HT1080 (cell line): ENCODE measurements at places on chromosomes 1 and 21.

DNA sequence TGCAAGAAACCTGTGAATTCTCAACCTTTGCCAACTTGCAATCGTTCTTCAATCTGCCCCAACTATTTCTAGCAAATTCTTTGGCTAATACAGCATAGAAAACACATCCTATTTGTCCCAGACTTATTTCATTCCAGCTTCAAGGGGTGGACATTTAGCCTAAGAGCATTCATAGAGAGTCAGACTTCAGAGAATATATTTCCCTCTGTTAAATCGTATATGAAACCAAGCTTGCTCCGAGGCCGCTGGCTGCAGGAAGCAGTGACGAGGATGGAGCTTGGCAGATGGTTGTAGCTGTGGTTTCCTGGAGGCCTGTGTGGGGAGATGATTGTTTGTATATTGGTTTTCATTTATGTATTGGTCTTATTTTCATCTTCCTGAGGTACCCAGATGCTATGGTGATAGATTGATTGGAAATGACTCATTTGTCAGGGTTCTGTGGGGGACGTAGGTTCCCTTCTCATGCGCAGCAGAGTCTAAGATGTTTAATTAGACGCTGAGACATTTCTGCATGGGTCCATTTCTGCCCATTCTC, 26.1 kb downstream of the MAN1C1 start:
- peak; percentile 52 for DNase-seq

DNA sequence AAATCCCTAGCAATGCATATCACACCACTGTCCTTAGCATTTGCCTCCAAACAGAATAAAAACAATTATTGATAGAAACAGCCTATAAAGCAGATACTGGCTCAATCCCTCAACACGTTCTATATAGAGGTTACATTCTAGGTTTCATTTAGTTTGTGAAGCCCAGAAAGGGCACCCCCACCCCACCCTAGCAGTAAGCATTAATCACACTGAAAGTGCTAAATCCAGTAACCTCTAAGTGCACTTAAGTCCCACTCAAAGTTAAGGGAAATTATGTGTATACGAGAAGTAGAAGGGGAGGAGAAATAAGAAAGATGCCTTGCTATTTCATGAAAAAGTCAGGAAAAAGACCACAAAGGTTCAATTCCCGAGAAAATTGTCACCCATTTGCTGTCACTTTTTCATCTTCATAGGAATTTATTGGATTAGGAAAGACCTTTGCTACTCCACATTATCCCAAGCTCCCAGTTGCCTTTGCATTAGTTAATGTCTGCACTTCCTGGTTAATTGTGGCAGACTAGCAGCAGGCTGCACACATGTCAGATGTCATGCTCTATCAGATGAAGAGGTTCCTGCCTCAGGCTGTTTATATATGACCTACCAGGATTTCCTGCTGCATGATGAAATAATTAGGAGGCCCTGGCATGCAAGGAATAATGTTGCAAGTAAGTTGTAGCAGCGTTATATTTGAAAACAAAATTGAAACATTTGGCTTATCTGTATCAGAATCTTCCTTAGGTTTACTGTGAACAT, 54.5 kb upstream of the LHX8 start:
- DNase-seq, result peak; percentile 46

DNA sequence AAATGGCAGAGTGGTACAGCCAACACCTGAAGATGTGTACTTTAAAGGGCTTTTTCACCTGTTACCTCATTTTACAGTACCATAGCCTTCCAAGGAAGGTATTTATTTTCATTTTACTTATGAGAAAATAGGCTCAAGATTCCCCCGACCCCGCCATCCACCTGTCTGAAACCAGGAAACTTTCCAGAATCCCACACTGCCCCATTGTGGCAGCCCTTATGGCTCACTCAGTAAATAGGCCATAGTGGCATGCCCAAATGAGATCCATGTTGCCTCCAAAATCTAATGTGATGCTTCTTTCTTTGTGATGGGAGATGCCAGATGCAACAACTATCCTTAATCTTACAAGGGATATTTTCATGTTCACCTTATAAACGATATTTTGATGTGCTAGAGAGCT, 97.8 kb downstream of the EBNA1BP2 start:
- no peak for DNase-seq

- peak; percentile 94 for DNase-seq
Observed at GRCh38 chr1:17207966-17208418, 3.1 kb downstream of the PADI1 start.

- DNase-seq, result no peak
Observed at GRCh38 chr1:14921057-14921456, 232.5 kb upstream of the TMEM51 start.

DNA sequence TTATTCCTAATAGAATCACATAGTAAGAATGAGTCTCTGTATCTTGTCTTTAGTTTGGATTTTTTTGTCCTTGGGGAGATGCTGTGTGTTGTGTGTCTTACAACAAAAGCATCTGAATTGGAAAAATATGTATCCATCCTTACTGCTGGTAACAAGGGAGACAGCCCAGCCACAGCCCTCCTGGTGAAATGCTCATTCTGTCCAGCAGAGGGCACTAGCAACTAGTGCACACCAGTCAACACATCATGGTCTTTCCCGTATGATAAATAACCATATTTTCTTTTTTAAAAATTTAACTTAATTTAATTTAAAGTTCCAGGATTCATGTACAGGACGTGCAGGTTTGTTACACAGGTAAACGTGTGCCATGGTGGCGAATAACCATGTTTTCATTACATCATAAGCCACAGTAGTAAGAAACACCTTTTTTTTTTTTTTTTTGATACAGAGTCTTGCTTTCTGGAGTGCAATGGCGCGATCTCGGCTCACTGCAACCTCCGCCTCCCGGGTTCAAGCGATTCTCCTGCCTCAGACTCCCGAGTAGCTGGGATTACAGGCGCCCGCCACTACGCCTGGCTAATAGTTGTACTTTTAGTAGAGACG, 245.1 kb downstream of the PTBP2 start:
- peak; percentile 78 for DNase-seq

GRCh38 chr1:157551694-157552693, at the start of gene FCRL5:
Gene FCRL5 (minus strand): TSS chr1:157552515. CDS start chr1:157552362, 153 bp downstream.
- no peak for DNase-seq

- peak; percentile 69 for DNase-seq
Observed at GRCh38 chr1:227317523-227318015, 723 bp downstream of the CDC42BPA start.

- peak; percentile 44 for DNase-seq
Observed at GRCh38 chr1:88774151-88774556, 90.1 kb downstream of the PKN2 start.

DNA sequence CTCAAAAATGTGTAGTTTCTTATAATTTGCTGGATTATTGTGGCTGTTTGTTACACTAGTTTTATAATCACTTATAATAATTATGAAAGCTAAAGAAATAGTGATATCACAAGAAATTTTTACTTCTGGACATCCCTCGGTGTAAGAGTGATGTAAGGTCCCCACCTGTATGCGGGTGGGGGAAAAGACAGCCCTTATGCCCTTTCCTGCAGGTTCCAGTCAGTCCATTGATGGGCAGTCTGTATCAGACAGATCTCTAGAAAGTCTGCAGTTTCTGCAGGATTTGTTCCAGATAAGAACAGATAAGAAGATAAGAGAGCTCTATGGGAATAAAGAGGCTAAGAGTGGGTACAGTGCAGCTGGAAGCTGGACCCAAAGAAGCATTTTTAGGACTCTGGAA, 89.3 kb downstream of the NTNG1 start:
- no peak for DNase-seq

DNA sequence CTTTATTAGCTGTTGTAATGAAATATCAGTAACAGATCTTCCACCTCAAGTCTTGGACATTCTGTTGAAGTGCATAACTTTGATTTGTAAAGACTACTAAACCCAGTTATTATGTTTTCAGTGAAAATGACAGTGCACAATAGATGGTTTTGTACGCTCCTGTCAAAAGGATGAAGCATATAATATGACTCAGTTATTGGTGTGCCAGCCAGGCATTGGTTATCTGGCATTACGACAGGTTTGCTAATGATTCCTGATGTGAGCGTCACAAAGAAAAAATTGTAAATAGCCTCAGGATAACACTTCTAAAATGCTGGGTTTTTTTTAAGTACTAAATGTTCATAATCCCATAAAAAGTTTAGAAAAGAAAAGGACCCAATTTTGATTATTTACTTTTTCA, 147.9 kb downstream of the MAGI3 start:
- DNase-seq, result no peak

DNA sequence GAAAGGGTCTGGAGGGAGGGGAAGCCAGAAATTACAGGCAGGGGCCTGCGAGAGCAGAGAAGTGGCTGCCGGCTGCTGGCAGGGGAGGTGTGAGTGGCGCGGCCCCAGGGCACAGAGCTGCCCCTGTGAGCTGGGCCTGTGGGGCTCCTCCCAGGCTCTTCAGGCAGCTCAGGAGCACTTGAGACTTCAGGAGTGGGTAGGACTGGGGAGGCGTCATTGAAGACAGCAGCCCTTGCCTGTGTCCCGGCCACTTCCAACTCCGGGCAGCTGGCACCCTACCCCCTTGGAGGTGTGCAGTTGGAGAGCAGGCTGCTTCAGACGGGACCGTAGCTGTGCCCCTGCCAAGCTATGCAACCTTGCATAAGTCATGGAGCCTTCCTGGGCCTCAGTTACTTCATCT, 87.5 kb upstream of the ACTL8 start:
- DNase-seq, result no peak

DNA sequence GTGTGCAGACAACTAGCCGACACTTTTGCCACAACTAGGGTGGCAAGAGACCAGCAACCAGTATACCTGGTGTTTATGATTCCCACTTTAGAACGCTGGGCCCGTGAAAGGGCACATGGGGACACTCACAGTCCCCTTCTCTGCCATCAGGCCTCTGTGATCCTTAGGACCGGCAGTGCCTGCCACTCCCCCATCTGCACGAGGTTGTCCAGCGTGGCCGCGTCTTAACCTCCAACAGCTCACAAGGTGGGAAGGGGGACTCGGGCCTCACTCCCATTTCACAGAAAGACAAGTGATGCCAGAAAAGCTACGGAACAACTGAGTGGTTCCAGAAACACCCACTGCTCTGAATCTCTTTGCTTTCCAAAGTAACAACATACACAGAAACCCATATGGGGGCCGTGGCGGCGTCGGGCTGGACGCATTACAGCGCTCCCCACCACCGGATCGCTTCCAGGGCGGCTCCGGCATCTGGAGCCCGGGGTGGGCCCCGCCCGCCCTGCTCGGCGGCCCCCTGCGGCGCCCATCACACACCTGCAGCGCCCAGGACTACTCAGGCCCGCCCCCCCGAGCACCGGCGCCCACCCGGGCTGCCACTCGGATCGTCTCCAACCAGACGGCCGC, 1.0 kb downstream of the ZNF496 start:
- DNase-seq, result no peak

GRCh38 chr1:5660141-5660935, 331.9 kb downstream of the NPHP4 start:
- peak; percentile 54 for DNase-seq

GRCh38 chr1:26838474-26839338, 12.2 kb downstream of the ZDHHC18 start:
- no peak for DNase-seq

GRCh38 chr1:196910215-196910614, 22.4 kb downstream of the CFHR4 start:
- DNase-seq, result peak; percentile 7

DNA sequence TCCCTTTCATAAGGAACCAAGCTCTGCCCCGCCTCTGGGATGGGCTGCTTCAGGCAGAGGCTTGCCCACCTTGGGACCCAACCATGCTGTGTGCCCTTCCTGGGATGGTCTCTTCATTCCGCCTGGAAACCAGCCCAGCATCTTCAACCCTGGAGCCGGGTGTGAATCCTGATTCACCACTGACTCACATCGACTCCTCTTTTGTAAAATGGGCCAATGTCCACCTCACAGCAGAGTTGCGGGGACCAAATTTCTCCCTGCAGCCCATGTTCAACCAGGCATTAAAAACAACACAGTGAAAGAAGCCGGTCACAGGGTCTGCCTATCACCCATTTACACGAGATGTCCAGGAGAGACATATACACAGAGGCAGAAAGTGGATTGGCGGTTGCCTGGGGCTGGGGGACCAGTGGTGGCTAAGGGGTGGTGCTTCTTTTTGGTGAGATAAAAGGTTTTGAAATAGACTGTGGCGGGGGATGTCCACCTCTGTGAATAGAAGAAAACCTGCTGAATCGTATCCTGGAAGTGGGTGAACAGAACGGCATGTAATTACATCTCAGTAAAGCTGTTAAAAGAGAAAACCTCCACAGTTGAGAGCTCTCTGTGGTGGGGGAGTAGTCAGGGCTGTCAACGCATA, 6.9 kb upstream of the GPR153 start:
- DNase-seq, result peak; percentile 60

DNA sequence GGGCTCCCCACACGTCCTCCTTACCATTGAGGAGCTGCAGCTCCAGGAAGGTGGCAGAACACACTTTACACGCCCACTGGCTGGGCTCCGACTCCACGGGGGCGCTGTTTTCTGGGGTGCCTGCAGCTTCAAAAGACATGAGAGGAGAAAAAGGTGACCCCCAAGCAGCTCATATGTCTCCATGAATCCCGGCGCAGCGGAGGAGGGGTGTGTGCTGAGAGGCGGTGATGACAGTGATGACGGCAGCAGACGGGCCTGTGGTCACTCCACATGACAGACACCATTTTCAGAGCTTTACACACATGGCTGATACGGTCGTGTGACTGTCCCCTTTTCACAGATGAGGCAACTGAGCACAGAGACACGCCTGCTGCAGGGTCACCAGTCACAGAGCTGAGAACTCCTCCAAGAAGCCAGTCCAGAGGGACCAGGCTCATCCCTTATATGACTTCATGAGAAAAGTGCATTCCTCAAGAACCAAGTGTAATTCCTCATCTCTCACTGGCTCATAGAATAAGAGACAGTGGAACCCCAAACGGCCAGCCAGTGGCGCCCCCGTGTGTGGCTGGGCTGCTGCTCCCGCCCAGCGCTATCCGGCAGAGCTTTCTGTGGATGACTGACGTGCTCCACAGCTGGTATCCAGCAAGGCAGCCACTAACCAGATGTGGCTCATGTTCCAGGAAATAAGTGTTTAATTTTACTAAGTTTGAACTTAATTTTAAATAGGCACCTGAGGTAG, 31.9 kb downstream of the PRDM15 start:
- no peak for DNase-seq

- DNase-seq, result peak; percentile 58
Observed at GRCh38 chr1:9784508-9785133, 39.1 kb downstream of the CLSTN1 start.

GRCh38 chr1:50779801-50780200, 180.3 kb downstream of the FAF1 start:
- DNase-seq, result no peak

DNA sequence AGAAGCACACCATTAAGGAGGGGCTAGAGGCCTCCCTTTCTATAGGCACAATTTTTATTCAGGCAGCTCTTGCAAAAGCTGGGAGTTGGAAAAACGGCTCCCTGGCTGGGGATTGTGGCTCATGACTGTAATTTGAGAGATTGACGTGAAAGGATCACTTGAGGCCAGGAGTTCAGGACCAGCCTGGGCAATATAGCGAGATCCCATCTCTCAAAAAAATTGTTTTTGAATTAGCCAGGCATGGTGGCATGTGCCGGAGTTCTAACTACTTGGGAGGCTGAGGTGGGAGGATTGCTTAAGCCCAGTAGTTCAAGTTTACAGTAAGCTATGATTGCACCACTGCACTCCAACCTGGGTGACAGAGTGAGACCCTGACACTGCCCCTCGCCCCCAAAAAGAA, 23.9 kb upstream of the NRDC start:
- no peak for DNase-seq

- DNase-seq, result peak; percentile 61
Observed at GRCh38 chr1:6108937-6109614, 63.4 kb downstream of the KCNAB2 start.
